ENCODE measurements at places on chromosomes 5 and 9.

DNA sequence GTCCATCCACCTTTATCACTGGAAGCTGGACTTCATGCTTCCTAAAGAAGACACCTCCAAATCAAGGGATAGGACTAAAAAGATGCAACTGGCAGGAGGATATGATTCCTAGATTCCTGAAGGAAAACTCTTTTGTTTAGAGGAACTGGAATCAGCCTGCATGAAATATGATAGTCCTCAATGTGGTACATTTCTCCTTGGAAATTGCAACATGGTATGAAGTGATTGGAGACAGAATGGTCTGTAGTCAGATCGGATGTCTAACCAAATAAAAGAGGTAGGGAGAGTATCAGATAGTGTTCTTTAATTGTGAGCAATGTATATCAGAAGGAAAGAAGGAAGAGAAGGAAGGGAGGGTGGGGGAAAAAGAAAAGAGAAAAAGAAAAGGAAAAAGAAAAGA is 116.1 kb upstream of the FSTL4 start:
- no peak for DNase-seq

- no peak for DNase-seq
Observed at GRCh38 chr5:116621599-116621998, 47.0 kb upstream of the SEMA6A start.

DNA sequence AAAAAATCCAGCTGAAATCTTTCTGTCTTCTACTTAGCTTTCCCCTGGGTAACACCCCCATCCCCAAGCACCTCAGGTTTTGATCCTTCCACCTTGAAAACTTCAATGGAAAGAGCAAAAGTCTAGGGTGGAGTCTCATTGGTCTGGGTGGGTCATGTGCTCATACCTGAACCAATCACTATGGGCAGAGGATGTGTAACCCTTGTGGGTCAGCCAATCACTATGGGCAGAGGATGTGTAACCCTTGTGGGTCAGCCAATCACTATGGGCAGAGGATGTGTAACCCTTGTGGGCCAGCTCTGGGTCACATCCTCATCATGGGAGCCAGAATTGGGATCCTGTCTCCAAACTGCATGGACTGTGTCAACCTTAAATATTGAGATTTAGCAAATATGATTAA is 18.5 kb downstream of the NAIF1 start:
- no peak for DNase-seq

DNA sequence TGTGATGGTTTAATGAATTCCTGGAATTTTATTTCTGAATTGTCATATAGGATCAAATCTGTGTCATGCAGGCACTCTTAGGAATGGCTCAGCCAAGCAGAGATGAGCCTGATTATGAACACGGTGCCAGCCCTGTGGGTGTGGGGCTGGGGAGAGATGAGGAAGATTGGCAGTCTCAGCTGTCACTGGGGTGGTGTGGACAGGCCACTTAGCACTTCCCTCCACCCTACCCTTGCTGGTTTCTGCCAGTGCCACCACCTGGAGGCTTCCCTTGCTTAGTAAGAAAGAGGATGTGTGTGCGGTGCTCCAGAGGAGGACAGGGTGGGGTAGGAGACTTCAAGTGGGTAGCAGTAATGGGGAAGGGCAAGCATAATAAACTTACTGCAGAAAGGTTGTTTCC is 226.6 kb downstream of the CD180 start:
- DNase-seq, result no peak

DNA sequence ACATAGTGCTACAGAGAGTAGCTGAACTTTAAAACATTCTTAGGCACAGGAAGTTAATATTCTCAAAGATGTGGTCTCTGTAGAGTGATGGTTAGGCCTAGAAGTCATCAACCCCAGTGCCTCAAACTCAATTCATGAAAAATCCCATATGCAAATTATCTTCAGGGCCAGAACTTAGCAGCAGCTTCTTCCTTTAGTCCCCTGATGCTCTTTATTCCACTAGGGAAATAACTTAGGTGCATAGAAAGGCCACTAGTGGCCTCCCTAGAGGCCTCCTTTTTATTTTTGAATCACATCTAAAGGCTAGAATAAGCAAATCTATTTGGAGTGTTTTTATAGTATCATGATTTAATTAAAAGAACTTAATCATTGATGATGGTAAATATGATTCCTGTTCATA is 88.3 kb downstream of the GIN1 start:
- no peak for DNase-seq

- no peak for DNase-seq
Observed at GRCh38 chr9:29439961-29440360, 1866.7 kb upstream of the C9orf72 start.

GRCh38 chr9:126658956-126659555 is 45.3 kb downstream of the LMX1B start:
- no peak for DNase-seq

Data from astrocyte of the cerebellum (primary cell).